Left renal cortex interstitium (tissue), 4 donors: ENCODE measurements at places on chromosomes 3 and 15. TPM values are rescaled to one million over a fixed set of nuclear protein-coding genes. Genes with fewer than 3 reads are reported as not detected.

The FETUB gene
- 0.65 TPM for polyA plus RNA-seq

DNA sequence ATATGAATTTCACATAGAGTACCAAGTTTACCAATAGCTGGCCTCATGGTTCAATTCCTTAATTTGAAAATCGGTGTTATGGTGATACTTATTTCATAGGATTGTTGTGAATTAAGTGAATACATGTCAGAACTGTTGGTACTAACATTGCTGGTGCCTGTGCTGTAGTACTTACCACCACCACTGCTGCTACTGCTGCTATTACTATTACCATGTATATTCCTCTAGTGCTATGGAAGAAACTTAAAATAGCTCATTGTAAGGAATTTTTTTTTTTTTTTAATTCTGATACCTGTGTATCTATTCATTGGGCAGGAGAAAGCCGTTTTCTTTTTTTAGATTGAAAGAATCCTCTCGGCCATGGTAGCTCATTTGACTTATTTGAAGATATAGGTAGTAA is 3.6 kb downstream of the FYTTD1 start:
- DNase-seq, result no peak

GRCh38 chr3:105781871-105782270 is 86.9 kb downstream of the CBLB start:
- no peak for DNase-seq

DNA sequence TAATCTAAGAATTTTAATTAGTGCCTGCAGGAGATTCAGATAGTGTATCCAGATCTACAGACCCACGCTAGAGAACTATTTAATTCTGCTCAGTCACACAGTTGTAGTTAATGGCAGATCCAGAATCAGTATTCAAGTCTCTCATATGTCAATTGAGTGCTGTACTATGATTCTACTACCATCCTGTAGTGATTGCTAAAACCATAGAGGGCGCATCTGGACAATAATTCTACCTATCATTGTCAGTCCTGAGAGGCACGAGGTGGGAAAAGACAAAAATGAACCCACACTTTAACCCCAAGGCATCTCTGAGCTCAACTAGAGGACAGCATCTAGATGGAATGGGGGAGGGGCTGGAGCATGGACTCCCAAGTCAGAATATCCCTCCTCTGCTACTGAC is 22.7 kb downstream of the DHX36 start:
- no peak for DNase-seq

DNA sequence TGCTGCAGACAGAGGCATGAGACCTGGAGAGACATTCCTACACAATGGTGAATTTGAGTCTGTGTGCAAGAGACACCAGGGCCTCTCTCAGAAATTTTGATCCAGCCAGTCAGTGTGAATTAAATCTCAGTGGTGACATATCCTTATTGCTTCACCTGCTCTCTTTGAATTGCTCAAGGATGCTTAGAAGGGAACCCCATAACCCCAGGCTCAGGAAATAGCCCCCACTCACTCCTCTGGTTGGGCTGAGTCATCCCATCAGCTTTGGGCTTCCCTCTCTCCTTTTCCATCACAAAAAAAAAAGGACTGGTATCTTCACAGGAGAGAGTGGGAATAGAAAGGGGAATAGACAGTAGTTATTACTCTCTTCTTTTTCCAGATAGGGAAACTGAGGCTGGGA is 33.0 kb upstream of the LARS2 start:
- no peak for DNase-seq

- DNase-seq, result no peak
These were observed 9.5 kb downstream of the H1-8 start for GRCh38 chr3:129552287-129553050.
